ENCODE measurements at places on chromosomes 2 and 18.

DNA sequence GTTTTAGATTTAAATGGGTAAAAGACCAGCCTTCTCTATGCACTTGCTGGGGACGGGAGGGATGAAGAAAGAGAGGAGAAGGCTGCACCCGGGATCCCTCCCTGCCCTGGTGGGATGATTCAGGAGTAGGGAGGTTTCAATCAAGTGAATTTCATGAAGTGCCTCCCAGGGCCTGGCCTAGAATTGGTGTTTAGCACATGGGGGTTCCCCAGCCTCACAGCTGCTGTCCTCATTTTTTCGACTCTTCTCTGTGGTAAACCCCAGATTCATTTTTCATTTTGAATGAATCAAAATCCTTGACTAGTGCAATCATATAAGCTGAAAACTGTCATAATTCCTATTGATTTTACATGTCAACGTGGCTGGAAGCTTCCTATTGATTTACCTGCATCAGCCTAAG, 81.1 kb downstream of the LPIN1 start:
- peak; percentile 66 for DNase-seq

GRCh38 chr2:182077448-182078142, 91.9 kb downstream of the PPP1R1C start:
- peak; percentile 56 for DNase-seq

- no peak for DNase-seq
Observed at GRCh38 chr2:140351692-140352091, 1571.5 kb upstream of the NXPH2 start.

- DNase-seq, result no peak
Observed at GRCh38 chr18:61754039-61754583, 138.7 kb downstream of the RNF152 start.

DNA sequence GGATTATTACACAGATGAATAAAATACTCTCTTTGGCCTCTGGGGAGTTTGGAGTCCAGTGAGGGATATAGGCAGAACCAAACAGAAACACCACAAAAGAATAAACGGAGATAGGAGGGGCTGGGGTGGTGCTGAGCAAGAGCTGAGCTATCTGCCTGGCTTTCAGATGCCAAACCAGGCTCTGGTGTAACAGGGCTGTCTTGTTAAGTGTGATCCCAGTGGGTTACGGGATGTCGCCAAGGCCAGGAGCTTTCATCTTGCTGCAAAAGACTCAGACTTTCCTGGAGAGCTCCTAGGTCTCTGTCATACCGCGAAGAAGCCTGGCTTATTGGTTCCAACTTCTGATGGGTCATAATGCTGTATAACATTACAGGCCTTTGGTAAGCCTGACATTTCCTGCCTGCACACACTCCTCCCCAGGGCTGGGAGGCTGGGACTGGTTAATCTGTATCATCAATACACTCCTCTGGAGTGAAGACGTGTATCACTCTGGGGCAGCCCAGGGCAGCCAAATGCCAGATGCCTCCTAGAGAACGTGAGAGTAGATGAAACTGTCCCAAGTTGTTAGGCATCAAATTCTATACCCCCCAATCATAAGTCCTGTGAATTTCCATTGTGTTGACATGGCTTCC, 60.5 kb downstream of the STPG4 start:
- no peak for DNase-seq

DNA sequence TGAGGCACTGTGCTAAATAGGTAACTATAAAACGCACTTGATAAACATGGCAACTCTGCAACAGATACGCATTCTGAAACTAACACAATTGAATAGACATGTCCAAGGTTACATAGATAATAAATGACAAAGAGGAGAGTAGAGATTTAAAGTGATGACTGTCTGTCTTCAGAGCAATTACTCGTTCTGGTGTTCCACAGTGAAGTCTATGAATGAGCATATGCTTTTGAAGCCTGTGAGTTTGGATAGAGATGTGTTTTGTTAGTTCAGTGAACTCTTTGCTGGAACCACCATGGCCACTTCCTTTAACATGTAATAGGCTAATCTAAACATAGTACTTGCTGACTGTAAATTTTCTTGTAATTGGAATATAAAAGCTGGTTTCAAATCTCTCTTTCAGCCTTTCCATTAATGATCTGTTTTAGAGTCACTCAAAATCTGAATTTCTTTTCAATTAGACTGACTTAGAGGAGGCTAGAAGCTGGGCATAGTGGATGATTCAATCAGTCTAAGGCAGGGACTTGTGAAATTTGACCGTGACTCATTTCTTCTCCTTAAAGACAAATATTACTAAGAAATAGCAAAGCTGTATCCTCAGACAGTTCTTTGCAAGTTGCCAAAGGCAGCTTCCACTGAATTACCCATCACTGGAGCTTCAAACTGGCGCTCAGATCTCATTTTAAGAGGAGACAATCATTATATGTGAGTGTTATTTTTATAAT, 1130.1 kb upstream of the CELF4 start:
- DNase-seq, result peak; percentile 43

GRCh38 chr2:189541591-189541990, 39.0 kb downstream of the SLC40A1 start:
- DNase-seq, result no peak

GRCh38 chr2:230614913-230615332, 97.7 kb upstream of the CAB39 start:
- no peak for DNase-seq

- no peak for DNase-seq
Observed at GRCh38 chr2:172945510-172945850, 130.2 kb upstream of the MAP3K20 start.

DNA sequence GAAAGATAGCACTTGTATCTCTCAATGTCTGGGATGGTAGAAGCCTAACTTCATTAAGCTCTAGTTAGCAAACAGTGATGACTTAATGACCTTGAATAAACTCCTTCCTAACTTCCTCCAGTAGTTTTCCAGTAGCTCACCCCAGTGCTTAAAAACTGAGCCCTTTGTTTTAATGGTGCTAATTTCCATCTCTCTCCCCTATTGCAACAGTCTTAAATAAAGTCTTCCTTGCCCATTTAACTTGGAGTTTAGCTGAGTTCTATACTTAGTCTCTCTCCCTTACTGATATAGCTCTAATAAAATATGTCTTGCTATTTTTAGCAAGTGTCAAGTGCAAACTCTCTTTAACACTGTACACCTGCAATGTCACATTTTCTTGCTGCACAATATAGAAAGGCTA, 267.0 kb downstream of the CCDC85A start:
- no peak for DNase-seq

DNA sequence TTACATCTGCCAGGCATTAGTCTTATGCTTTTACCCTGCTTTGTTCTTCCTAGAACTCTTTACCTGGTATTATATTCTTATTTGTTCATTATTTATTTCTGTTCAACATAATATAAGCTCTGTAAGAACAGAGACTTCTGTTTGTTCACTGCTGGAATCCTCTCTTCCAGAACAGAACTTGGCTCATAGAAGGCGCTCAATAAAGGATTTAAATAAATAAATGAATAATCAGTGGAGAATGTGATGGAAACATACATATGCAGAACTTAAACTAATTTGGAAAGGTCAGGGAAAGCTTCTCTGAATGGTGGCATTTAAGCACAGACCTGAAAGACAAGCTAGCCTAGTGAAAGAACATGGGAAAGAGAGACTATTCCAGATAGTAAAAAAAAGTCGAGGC, 24.3 kb downstream of the NCKAP1 start:
- DNase-seq, result no peak

DNA sequence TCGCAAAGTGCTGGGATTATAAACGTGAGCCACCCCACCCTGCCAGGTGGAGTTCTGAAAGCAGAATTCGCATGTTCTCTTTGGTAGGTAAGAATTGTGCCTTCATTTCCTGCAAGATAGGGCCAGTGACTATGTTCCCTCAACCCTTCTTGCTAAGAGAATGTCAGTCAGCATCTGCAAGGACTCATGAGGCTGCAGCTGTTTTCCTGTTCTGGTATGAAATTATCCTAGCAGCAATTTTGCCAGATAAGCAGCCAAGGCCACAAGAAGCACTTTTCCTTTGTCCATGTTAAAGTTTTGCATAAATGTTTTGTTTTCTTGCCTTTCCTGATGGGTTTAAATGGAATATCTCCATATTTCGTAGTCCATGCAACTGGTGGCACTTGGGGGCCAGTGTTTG, 6.8 kb upstream of the ARHGAP28 start:
- no peak for DNase-seq

GRCh38 chr18:1995041-1995612, 576.2 kb downstream of the METTL4 start:
- no peak for DNase-seq

DNA sequence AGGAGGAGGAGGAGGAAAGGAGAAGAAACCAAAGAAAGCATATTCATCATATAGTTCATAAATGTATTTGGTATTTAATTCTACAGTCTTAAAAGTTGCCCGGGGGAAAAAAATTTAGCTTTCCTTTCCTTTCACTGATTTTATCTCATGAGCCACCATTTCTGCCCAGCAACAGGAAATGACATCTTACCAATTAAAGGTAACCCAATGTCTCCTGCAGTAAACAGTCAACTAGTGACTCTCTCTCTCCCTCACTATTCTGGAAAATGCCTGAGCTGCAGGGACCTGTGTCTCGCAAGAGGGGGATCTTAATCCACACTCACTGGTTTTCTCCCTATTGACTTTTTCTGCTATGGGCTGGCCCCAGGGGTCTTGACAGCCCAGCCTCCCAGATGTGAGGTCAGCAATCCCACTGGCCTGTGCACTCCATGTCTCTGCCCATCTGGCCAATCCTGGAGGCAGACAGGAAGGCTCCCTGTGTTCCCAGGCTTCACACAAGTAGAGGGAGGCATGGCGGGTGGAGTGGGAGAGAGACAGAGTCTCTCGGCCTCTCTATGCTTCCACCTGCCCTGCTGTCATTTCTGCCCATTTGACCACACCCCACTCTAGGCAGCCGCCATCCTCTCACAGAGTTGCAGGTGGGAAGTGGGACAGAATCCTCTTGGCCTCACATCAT, 85.4 kb upstream of the CABLES1 start:
- DNase-seq, result peak; percentile 5

GRCh38 chr18:55317864-55318263, 270.1 kb downstream of the TCF4 start:
- DNase-seq, result no peak

- DNase-seq, result no peak
Observed at GRCh38 chr2:76825140-76825970, 696.8 kb downstream of the LRRTM4 start.

- DNase-seq, result no peak
Observed at GRCh38 chr2:75100801-75101151, 98.5 kb downstream of the TACR1 start.

DNA sequence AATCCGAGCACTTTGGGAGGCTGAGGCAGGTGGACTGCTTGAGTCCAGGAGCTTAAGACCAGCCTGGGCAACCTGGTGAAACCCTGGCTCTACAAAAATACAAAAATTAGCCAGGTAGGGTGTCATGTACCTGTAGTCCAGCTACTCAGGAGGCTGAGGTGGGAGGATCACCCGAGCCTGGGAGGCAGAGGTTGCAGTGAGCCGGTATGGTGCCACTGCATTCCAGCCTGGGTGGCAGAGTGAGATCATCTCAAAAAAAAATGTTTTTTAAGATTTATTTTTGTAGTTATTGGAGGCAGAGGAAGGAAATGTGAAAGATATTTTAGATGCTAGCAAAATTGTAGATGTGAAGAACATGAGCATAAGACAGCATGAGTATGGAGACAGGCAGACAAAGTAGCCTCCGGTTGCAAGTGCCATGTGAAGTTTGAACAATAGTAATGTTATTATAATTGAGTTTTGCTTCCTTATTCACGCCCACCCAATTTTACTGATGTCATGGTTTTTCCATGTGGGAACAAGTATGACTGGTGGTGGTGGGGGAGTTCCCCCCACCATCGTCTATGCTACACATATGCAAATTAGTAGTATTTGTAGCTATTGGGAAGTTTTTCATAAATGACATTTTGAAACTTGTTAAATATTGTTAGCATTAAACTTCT, 18.0 kb downstream of the REL start:
- DNase-seq, result peak; percentile 36

- DNase-seq, result no peak
Observed at GRCh38 chr2:72719416-72719815, 106.4 kb downstream of the EXOC6B start.

DNA sequence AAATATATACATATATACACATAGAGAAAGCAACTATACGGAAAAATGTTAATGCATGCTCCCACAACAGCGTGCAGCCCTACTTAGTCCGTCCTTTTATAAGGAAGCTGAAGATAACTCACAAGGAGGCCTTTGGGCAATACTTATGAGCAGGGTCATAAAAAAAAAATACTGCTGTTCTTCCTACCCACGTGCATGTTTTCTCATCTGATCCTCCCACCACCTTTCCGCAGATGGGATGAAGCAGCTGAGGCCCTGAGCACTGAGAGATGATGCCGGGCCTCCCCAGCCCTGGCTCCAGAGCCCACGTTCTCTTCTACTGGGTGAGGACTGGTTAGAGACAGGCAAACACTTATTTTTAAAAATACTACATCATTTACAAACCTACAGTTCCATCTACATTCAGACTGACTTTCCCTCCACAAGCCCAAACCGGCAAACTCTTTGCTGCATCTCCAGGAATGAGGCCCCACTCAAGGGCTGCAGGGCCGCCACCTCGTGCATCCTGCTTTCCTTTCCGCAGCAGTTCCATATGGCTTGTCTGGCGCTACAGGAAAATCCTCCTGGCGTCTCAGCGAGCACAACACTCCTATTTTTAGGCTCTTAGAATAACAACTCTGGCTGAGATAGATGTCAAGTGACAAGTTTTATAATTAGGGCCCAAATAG, 41.6 kb downstream of the TBC1D8 start:
- DNase-seq, result no peak

GRCh38 chr2:149167941-149168340, 129.4 kb downstream of the LYPD6B start:
- no peak for DNase-seq

GRCh38 chr2:166643980-166644379, 149.9 kb upstream of the SCN7A start:
- DNase-seq, result no peak

GRCh38 chr2:84900971-84901370, 4.5 kb upstream of the TMSB10 start:
- no peak for DNase-seq

- DNase-seq, result no peak
Observed at GRCh38 chr2:7508296-7508943, 591.2 kb downstream of the RNF144A start.

GRCh38 chr18:8807488-8807805, 102.1 kb downstream of the MTCL1 start:
- no peak for DNase-seq

DNA sequence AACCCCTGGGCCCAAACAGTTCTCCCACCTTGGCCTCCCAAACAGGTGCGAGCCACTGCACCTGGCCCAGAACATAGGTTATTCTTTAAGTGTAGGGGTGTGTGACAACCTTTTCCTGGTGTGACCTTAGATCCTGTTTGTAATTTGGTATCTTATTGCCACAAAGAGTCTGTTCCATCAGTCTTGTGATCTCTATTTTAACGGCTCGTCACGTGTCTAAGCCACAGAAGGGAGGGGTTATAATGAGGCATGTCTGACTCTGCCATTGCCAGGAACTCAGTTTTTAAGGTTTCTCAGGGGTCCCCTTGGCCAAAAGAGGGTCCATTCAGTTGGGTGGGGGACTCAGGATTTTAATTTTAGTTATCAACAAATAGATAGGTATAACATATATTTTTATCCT, 4.4 kb upstream of the ALS2 start:
- DNase-seq, result no peak

- no peak for DNase-seq
Observed at GRCh38 chr2:44676379-44676778, 265.1 kb upstream of the SIX3 start.

- DNase-seq, result no peak
Observed at GRCh38 chr2:10196948-10197696, 74.6 kb downstream of the RRM2 start.

- no peak for DNase-seq
Observed at GRCh38 chr18:62437235-62438017, 85.4 kb upstream of the ZCCHC2 start.
